ENCODE measurements at places on chromosomes 5 and 9.
A peak's percentile ranks its signal among the peaks of the same experiment; 100 is the strongest.

DNA sequence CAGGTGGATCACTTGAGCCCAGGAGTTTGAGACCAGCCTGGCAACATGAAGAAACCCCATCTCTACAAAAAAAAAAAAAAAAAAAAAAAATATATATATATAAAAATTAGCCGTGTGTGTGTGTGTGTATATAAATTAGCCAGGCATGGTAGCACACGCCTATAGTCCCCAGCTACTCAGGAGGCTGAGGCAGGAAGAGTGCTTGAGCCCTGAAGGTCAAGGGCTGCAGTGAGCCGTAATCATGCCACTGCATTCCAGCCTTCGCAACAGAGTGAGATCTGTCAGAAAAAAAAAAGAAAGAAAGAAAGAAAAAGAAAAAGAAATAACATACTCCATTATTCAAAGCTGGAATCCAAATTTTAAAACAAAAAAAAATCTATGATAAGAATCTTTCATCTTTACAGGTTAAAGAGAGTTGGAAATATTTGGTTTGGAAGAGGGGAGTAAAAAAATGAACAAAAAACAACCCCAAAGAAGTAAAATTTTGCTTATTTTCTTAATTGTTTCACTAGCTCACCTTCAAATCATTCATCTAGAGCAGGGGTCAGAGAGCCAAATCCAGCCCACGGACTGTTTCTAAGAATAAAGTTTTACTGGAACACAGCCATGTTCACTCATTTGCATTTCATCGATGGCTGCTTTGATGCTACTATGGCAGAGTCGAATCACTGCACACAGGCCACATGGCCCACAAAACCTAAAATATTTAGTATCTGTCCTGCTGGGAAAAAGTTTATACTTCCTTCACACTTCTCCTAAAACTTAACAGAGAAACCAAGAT is 109.9 kb downstream of the DROSHA start:
- DNase-seq, result no peak

DNA sequence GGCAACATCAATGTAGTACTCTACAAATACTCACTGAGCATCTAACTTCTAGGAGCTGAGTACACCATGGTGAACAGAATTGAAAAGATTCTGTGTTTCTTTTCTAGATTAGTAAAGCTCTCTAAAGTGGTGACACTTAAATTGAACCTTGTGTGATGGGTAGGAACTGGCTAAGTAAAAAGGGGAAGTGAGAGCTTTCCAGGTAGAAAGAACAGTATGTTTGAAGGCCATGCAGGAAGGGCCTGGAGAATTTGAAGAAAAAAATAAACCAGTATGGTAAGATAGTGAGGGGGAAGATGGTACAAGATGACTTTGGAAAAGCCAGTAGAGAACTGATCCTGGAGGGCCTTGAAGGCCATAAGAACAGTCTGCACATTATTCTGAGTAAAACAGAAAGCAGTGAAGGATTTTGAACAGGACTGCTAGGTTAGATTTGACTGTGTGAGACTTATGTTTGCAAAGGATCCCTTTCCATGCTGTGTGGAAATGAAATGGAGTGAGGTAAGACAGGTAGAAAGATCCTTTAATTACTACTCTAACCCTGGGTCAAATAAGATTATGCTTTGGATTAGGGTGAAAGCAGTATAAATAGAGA is 46.7 kb upstream of the UBQLN1 start:
- no peak for DNase-seq

DNA sequence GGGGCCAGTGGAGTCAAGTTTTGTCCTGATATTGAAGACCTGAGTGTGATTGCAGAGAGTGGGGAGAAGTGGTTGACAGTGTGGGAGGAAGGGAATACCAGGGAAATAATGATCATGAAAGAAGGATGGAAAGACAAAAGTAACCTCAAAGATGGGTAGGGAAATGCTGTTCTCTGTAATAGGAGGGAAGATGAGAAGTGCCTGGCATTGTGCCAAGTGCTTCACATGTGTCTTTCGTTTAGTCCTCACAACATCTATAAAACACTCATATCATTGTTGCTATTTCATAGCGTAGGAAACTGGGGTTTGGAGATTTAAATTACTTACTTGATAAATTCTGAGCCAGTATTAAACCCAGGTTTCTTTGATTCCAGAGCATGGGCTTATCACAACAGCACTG is 472.3 kb downstream of the LRRC70 start:
- no peak for DNase-seq

GRCh38 chr5:137580030-137580429 is 80.9 kb upstream of the SPOCK1 start:
- DNase-seq, result no peak

- no peak for DNase-seq
These were observed 209.6 kb upstream of the TNC start for GRCh38 chr9:115327436-115328122.

- no peak for DNase-seq
These were observed 505.3 kb upstream of the ZNF608 start for GRCh38 chr5:125251703-125252102.

- no peak for DNase-seq
These were observed 19.2 kb downstream of the RNF180 start for GRCh38 chr5:64184832-64185231.

GRCh38 chr9:137402746-137403145 is 20.2 kb downstream of the EXD3 start:
- DNase-seq, result no peak

- no peak for DNase-seq
These were observed 76.8 kb downstream of the FCHO2 start for GRCh38 chr5:73032635-73033034.

DNA sequence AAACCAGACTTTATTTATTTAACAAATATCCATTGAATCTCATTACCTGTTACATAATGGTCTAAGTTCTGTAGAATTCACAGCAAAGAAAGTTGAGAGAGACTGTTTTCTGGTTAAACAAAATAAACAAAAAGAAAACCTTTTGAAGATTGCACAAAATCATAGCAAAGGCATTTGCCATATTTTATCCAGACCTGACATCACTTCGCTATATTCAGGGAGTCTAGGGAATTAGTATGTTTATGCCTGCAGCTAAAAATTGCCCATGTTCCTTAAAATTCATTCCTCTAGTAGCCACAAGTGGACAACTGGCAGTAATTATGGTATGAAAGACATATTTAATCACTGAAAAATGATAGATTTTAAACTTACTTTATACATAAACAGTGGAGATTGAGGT is 577.0 kb upstream of the DAB2 start:
- no peak for DNase-seq

- no peak for DNase-seq
These were observed 140.9 kb downstream of the NR3C1 start for GRCh38 chr5:143262393-143263174.

DNA sequence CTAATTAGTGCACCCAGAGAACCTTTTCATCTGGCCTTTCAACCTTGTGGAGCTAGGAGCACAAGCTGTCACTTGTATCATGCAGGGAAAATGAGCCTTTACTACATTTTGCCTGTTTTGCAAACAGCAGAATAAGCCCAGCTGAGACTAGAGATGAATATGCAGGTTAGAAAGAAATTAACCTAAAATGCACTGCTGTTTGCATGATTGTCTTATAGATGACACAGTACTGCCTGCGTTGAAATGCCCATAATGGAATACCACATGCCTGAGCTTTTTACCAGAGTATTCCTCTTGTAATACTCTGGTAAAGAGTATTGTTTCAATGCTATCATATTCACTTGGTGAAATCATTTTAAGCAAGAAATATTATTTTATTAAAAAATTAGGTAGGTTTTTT is 90.7 kb downstream of the SNX24 start:
- no peak for DNase-seq

GRCh38 chr5:86981898-86982297 is 285.8 kb upstream of the RASA1 start:
- DNase-seq, result no peak

DNA sequence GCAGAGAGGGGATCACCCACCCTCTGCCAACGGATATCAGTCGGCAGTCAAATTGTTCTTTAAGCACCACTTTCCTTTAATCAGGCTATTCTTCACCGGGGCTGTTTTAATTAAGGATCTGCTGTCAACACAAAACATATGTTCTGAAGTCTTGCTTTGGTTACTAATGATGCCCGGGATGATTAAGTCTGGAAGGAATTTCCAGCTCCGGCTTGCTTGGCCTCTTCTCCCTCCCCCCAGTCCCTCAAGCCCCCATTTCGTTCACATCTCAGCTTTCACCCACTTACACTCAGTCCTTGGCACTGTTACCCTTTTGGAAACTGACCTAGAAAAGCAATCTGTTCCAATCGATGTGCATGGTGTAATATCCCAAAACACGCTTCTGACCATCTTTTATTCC is 74.7 kb downstream of the MSX2 start:
- no peak for DNase-seq

DNA sequence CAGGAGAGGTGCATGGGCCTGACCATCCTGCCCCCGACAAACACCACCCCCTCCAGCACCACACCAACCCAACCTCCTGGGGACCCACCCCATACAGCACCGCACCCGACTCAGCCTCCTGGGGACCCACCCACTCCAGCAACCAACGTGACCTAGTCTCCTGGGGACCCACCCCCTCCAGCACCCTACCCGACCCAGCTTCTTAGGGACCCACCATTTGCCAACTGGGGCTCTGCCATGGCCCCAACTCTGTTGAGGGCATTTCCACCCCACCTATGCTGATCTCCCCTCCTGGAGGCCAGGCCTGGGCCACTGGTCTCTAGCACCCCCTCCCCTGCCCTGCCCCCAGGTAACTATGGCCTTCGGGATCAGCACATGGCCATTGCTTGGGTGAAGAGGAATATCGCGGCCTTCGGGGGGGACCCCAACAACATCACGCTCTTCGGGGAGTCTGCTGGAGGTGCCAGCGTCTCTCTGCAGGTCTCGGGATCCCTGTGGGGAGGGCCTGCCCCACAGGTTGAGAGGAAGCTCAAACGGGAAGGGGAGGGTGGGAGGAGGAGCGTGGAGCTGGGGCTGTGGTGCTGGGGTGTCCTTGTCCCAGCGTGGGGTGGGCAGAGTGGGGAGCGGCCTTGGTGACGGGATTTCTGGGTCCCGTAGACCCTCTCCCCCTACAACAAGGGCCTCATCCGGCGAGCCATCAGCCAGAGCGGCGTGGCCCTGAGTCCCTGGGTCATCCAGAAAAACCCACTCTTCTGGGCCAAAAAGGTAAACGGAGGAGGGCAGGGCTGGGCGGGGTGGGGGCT is 4.6 kb downstream of the CEL start:
- DNase-seq, result no peak

DNA sequence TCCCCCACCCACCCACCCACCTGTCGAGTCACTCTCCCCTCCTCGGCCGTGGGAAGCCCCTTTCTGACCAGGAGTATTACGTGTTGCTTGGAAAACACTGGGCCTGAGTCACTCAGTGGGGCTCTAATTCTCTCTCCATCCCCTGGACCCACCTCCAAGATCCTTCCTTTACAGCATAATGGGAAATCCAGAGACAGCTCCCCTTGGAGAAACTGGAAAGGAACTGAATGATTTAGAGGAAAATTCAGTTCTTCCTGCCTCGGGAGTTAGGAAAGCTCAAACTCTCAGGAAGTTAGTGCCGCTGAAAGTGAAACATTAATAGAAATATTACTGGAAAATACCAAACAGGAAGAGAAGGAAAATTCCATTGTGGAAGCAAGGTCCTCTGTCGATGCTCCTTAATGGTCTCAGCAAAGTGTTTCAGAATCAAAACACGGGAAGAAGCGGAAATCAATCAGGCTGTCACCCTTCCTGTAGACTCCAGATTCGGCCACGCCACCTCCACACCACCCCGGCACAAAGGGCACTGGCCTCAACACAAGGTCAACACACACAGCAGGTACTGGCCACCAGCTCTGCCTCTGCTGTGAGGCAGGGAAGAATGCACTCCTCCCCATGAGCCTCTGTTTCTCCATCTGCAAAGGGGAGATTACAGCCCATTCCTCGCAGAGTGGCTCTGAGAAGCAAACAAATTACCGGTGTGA is 9.6 kb downstream of the SHB start:
- DNase-seq, result no peak

DNA sequence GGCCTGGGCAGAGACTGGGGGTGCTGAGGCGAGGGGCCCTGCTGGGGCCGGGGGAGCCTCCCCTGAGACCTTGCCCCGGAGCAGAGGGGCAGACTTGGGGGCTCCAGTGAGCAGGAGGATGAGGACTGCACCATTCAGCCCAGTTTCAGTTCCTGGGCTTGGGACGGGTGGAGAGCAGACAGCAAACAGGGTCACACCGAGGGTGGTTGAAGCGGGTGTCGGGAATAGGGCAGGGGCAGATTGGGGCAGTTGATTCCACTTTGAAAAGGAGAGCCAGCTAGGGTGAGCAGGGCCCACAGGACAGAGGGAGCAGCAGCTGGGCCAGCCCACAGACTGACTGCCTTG is 4.5 kb downstream of the GRK6 start:
- no peak for DNase-seq

DNA sequence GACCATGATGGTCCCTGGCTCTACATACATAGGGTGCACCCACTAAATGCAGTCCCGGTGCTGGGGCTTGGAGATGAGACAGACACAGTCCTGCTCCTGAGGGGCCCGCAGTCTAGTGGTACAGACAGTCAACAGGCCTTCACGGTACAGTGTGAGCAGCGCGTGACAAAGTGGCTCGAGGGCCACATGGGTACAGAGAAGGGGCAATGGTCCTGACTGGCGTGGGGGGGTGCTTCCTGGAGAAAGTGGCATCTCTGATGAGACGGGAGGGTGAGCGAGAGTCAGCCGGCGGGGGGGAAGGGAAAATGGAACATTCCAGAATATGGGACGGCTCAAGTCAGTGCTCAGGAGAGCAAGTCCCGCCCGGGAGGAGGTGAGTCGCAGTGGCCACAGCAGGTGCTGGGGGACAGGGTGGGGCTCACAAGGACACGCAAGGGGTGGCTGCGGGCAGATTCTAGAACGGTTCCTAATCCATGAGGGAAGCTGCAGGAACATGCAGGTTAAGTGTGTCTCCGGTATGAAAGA is 38.0 kb downstream of the WHRN start:
- DNase-seq, result peak; percentile 20

DNA sequence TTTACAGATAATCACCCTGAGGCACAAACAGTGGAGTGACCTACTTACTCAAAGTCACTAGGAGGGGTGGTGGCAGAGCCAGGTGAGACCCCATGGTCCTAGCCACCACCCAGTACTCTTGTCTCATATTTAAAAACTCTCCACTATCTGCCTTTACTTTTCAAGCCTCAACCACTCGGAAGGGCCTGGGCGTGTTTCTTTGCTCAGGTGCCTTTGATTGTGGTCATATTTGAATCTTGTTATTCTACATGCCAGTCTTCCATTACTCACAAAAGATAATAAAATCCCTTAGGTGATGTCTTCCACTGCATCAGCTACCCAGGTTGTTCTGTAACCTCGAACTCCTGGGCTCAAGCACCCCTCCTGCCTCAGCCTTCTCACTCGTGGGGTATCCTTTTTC is 20.7 kb upstream of the TRIM36 start:
- no peak for DNase-seq

Data from DMS79 treated with DMSO at 0.1 percent for 48 hours (cell line).